ENCODE measurements at places on chromosomes 5 and 9.
A peak's percentile ranks its signal among the peaks of the same experiment; 100 is the strongest.

GRCh38 chr5:56251918-56252553 lies 18.9 kb upstream of the ANKRD55 start:
- no peak for DNase-seq

DNA sequence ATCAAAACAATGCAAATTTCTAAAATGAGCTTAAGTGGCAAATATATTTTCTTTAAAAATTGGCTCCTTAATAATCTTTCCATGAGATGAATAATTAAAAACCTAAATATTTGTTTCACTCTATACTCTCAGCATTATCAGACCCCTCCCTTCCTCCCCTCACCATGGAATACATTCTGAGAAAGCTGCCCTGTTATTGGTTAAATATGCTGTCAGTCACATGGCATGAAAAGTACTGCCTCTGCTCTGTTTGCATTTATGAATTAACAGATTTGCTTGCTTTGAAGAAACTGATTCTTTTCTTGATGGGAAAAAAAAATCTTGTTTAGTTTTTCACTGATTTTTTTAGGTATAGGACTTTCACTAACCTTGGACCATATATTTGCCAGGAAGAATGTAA lies 17.0 kb upstream of the RPS23 start:
- DNase-seq: no peak

DNA sequence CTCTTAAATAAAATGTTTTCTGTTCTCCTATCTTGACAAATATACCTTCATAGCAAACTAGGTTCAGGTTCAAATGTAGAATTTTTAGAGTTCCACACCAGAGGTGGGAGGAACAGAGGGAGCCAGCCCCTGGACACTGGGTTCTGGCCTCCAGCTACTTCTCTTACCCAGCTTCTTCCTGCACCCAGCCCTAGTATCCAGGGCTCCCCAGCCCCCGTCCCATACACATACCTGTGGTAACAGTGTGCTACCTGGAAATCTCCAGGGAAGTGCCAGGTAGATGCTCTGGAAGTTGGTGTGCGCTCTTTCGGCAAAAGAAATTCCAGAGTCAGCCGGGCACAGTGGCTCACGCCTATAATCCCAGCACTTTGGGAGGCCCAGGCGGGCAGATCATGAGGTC lies 33.9 kb upstream of the IL6ST start:
- DNase-seq: no peak

GRCh38 chr9:13278368-13279246 lies 885 bp downstream of the MPDZ start:
- peak; percentile 41 for DNase-seq

- DNase-seq: no peak
These were observed 93.9 kb downstream of the GALNT10 start for GRCh38 chr5:154284433-154284832.

- no peak for DNase-seq
These were observed 5.0 kb upstream of the PTGER4 start for GRCh38 chr5:40674661-40675235.

DNA sequence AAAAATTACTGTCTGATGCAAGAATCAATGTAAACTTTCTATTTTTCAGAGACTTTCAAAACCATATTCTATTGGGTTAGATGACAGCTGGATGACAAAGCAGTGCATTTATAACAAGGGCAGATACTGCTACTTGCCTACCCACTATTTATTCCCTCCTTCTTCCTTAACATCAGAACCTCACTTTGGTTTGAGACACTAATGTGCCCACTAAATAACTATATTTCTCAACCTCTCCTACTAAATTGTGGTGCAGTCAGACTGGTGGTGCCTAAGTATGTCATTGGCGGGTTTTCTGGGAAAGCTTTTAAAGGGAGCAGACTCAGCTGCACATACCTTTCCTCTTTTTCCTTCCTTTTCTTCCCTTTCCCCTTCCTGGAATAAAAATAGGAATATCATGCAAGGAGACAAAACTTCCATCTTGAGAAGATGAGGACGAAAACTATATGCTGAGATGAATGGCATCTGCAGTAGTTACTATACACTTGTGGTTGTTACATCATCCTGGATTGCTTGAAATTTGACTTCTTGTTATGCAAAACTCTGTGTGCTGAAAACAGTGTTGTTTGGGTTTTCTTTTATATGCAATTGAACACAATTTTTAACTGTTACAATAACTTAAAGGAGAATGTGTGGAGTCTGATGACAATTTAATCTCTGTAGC lies 43.8 kb downstream of the PRR16 start:
- DNase-seq: no peak

DNA sequence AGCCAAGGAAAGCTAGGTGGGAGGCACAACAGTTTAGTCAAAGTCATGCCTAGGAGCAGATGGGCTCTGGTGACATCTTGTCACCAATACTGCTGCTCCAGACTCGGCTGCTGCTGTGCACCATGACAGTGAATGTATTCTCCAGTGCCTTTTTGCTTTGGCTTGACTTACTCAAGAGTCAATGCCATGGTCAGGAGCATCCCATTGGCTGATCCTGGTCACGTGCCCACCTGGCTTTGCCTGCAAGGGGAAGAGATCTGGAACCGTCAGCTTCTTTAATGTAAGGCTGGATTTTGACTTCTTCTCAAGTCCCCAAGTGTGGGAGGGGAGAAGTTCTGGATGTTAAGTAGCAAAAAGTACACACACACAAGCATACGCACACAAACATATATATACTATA lies 19.9 kb upstream of the MUSK start:
- no peak for DNase-seq

- no peak for DNase-seq
These were observed 2331.9 kb downstream of the MAT2B start for GRCh38 chr5:165837286-165837685.

GRCh38 chr5:44833249-44833648 lies 24.5 kb downstream of the MRPS30 start:
- DNase-seq: no peak

GRCh38 chr9:74887981-74888370 lies 255 bp upstream of the TRPM6 start:
- no peak for DNase-seq

DNA sequence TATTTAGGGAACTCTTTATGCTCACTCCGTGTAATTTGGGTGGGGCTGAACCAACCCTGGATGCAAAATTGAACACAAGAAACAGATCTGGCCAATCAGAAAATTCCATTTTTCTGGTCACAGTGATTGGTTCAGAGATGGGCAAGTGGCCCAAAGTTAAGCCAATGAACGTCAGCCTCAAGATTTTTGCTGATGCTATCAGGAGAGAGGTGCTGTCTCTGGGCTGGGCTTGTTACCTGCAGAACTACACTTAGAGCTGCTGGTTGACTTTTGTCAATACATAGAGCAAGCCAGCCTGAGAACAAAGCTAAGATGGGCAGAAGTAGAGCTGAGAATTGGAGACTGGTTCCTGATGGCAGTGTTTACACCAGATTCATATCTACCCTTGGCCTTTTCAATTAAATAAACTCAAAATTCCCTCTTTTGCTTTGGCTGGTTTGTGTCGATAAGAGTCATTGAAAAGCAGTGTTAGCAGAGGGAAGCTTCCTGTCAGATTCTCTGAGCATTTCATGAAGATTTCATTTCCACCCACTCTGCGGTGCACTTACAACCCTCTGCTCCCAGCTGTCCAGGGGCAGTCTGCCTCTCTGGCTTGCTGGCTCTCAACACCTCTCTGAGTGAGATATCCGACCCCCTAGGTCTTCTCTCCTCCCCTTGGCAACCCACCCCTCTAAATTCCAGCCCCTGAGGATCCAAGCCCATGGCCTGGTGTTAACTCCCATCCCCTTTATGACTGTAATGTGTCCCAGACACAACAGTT lies 64.5 kb upstream of the PPARGC1B start:
- DNase-seq: no peak

DNA sequence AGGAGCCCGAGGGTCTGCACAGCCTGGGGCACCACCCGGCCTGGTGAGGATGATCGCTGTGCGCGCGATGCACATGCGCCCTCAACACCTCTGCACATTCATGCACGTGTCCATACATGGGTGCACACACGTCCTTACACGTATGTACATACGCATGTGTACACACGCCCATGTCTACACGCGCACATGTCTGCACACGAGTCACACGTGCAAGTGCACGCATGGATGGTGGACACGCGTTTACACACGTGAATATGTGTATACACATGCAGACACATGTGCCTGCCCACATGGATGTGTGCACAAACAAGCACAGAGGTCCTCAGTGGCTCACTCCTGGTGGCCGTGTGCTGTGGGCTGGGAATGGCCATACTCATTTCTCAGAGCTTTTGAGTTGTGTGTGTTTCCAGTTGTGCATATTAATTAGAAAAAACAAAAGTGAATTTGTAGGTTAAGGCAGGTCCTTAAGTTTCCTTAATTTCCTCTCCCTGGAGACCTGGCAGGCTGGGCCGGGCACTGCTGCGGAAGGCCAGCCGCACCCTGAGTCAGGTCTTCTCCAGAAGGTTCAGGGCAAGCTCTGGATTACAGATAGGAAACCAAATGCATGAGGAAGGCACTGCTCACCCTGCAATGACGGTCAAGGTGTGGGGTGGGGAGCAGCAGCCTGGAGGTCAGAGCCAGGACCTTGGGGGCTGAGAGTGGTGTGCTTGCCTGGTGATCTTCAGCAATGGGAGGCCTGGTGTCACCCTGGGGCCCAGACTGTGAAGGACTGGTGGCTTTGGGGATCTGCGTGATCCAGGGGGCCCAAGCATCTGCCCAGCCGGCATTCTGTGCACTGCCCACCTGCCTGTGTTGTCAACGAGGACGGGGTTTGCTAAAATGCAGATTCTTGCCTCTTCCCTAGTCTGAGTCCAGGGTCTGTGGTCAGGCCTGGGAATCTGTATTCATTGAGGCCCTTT lies 1.3 kb upstream of the RNU6ATAC start:
- no peak for DNase-seq

DNA sequence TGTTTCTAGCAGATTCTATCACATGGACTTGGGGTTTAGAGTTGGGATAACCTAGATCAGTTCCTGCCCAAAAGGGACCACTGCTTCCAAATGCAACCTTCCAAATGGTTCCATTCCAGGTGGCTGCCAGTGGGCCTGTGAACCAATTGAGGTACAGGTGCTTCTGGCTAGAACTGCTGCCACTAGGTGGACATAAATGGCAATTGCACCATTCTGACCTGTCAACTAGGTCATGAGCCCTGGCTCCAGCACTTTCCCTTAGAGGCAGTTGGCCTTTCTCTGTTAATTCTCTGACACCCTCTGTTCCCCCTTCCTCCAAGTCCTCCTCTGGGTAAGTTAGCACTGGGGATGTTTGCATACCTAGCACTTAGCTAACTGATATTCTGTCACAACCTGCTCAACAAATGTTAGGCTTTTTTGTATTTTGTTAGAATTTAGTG lies 16.6 kb upstream of the HEMGN start:
- no peak for DNase-seq

GRCh38 chr9:80175286-80176150 lies 603.8 kb downstream of the TLE4 start:
- DNase-seq: no peak

GRCh38 chr9:35487081-35487480 lies 2.8 kb upstream of the RUSC2 start:
- no peak for DNase-seq

DNA sequence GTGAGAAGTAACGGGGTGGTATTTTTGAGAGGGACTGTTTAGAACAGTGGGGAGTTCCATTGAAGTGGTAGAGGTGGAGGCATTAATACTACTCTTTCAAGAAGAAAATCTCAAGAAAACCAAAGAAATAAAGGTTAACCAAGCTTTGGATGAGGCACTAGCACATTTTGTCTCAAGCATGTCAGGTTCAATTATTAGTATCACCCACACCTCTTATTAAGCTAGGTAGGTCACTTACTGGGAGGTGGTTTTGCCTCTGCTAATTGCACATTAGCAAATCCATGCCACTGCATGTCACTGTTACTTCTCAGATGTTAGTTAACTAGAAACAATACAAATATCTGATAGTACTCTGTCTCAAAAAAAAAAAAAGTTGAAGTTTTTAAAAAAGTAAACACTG lies 10.2 kb downstream of the RABGAP1 start:
- no peak for DNase-seq

DNA sequence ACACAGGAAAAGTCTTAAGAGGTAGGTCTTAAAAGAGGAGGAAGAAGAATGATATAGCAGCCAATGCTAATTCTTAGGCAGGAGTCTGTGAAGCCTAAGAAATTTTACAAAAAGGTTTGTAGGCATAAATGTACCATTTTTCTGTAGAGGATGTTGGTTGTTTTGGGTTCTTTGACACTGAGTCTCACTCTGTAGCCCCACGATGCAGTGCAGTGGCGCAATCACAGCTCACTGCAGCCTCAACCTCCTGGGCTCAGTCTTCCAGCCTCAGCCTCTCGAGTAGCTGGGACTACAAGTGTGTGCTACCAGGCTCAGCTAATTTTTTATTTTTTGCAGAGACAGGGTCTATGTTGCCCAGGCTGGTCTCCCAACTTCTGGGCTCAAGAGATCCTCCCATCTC lies 37.7 kb upstream of the RNF38 start:
- DNase-seq: no peak

DNA sequence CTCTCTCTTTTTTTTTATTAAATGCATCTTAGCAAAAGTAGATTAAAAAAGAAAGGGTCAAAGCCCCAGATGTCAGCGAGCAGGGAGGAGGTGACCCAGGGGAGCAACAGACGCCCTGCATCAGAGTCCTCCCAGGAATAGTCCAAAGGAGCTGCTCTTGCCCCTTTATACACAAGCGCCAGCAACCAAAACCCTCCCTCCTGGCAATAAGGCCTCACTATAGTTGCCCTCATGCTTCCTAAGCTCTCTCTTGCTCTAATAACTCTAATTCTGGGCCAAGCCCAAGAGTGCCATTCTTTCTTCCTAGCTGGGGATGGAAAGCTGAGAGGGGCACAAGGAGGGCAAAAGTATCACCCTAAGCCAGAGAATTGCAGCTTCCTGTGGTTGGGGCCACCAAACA lies 26.3 kb downstream of the PCDHGC5 start:
- DNase-seq: no peak

DNA sequence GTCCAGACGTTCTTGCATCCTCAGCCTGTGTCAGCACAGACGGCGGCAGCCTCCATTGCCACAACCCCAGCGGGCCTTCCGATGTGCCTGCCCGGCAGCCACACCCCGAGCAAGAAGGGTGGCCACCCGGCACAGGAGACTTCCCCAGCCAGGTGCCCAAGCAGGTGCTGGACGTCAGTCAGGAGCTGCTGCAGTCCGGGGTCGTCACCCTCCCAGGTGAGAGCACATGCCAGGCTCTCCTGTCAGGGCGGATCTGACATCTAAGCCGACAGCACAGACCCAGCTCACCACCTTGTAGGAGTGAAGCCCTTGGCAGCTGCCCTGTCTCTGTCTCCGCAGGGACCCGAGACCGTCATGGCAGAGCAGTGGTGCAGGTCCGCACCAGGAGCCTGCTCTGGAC lies 48.3 kb upstream of the LRRC14B start:
- DNase-seq: no peak

- no peak for DNase-seq
These were observed 65.6 kb upstream of the FRRS1L start for GRCh38 chr9:109232449-109233237.

GRCh38 chr9:20619487-20620200 lies 2.7 kb downstream of the MLLT3 start:
- no peak for DNase-seq

DNA sequence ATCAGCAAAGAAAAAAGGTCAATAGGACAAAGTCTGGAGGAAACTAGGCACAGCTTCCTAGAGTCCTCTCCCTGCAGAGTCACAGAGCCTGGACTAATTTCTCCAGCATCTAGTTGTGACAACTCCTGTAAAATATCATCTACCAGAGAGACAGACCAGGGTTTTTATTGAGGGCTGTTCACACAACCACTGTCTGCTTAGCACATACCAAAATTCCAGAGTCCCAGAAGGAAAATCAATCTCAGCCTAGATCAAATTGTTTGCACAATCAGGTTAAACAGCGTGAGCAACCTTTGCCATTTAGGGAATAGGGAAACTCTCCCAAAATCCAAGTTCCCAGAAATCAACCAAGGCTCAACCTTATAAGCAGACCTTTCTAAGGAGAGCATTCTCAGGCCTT lies 190.3 kb downstream of the SYK start:
- no peak for DNase-seq
